Heart right ventricle (tissue), 16 donors: ENCODE measurements at places on chromosomes 7 and 10. TPM values are rescaled to one million over a fixed set of nuclear protein-coding genes. Genes with fewer than 3 reads are reported as not detected.

Gene OR6B1
- not detected for total RNA-seq

Gene CDHR1
- total RNA-seq: 0.64 TPM

Gene PRLHR
- not detected for total RNA-seq

Gene LAMB4
- 0.25 TPM for total RNA-seq

Gene PDGFA
- total RNA-seq: 16.7 TPM

Gene BAMBI
- total RNA-seq: 23.9 TPM

Gene NME8
- total RNA-seq: not detected

Gene PNPLA8
- total RNA-seq: 37.0 TPM

Gene CDC14C
- total RNA-seq: not detected

Gene DLG5
- 13.7 TPM for total RNA-seq

Gene VPS50
- 21.4 TPM for total RNA-seq

GRCh38 chr7:81197266-81197665, 278.4 kb upstream of the SEMA3C start:
- H3K27ac ChIP-seq: no peak overlapping the region
- no peaks in the 10 kb centered on the region for H3K4me1 ChIP-seq
- H3K36me3 ChIP-seq: no peaks in the 10 kb centered on the region
- no peaks in the 10 kb centered on the region for H3K27me3 ChIP-seq
- no peak for DNase-seq

DNA sequence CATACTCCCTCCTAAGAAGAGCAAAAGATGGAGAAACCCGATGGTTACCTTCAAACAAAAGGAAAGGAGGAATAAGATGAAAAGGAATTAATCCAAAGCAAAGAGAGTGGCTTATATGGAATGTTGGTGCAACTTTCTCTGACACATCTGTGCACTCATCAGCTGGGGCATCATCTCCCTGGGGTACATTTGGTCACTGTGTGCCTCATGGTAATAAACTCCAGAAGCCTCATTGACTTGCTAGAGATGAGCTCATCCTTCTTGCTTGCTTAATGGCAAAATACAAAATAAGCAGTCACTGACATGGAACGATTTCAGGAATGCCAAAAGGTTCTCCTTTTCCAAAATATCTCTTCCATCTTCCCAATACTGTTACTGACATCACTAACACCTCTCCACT, 22.5 kb downstream of the CAV1 start:
- DNase-seq: no peak
- no peak overlapping the region for H3K27ac ChIP-seq
- H3K36me3 ChIP-seq: peaks cover 60% of the 10 kb centered on the region
- H3K4me1 ChIP-seq: peaks cover 97% of the 10 kb centered on the region
- no peaks in the 10 kb centered on the region for H3K27me3 ChIP-seq

- H3K36me3 ChIP-seq: peaks cover 51% of the 10 kb centered on the region
- peaks cover 40% of the 10 kb centered on the region for H3K4me1 ChIP-seq
- no peaks in the 10 kb centered on the region for H3K27me3 ChIP-seq
- H3K27ac ChIP-seq: no peak overlapping the region
- no peak for DNase-seq
Observed at GRCh38 chr7:50697748-50698147, 84.9 kb downstream of the GRB10 start.

- no peak overlapping the region for H3K27ac ChIP-seq
- no peaks in the 10 kb centered on the region for H3K4me1 ChIP-seq
- DNase-seq: no peak
- H3K27me3 ChIP-seq: no peaks in the 10 kb centered on the region
Observed at GRCh38 chr7:123485187-123485586, 49.2 kb downstream of the IQUB start.

DNA sequence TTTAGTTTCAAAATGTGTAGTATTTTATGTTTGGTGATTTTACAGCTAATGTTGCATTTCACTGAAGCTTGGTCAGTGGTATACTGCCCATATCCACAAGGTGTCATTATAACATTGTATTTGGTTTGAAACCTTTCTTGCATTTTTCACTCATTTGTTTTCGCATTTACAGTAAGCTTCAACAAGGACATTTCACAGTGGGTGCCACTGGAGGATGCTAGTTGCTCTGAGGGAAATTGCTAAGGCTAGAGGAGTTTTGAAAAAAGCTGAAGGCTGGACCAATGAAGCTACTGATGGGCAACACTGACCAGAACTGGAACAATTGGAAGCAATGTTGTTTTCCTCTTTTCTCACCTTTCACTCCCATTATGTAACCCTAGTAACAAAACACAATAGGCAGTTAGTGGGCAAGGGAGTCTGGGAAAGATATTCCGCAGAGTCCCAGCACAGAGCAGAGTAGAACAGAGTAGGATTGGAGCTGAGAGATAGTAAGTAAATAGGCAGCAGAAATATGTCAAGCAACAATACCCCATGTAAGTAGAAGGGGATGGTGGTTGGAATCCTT, 23.6 kb upstream of the SRI start:
- no peak for DNase-seq
- peaks cover 5% of the 10 kb centered on the region for H3K4me1 ChIP-seq
- no peak overlapping the region for H3K27ac ChIP-seq
- no peak overlapping the region for H3K4me3 ChIP-seq

- no peaks in the 10 kb centered on the region for H3K36me3 ChIP-seq
- H3K4me3 ChIP-seq: no peak overlapping the region
- H3K4me1 ChIP-seq: peaks cover 34% of the 10 kb centered on the region
- H3K27me3 ChIP-seq: no peaks in the 10 kb centered on the region
Observed at GRCh38 chr10:3485057-3485686, 299.8 kb downstream of the KLF6 start.

- H3K36me3 ChIP-seq: no peaks in the 10 kb centered on the region
- H3K4me1 ChIP-seq: peaks cover 37% of the 10 kb centered on the region
- H3K4me3 ChIP-seq: peak overlapping the region; percentile 92
- peak overlapping the region; percentile 98 for H3K27ac ChIP-seq
- peaks cover 22% of the 10 kb centered on the region for H3K27me3 ChIP-seq
Observed at GRCh38 chr10:31320550-31321211, 1.7 kb downstream of the ZEB1 start.

DNA sequence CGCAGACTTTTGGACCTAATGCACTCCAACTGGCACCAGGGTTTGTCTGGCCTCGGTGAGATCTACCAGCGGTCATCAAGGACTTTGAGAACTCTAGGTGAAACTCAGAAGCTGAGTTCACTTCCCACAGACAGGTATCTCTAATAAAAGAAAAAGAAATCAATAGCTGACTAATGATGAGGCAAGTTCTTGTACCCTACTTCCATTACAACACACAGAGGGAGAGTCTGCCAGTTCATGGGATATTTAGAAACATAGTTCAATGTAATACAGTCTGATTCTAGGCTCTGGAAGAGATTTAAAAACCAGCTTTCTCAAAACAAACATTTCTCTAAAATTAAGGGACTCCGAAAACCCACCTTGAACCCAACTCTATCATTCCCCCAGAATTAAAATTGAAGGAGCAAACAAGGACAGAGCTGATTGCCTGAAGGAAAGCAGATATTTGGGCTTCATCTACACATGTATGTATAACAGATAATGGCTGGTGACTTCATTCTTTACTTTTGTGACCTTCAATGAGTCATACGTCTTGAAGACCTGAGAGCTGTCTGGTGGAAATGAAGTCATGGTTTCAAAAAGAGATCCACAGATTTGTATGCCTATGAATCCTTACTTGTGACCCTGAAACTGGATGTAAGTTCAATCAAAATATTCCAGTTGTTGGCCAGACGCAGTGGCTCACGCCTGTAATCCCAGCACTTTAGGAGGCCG, 2.7 kb upstream of the PNLIPRP1 start:
- DNase-seq: no peak
- no peaks in the 10 kb centered on the region for H3K36me3 ChIP-seq
- no peak overlapping the region for H3K27ac ChIP-seq
- H3K4me3 ChIP-seq: no peak overlapping the region
- no peaks in the 10 kb centered on the region for H3K27me3 ChIP-seq
- no peaks in the 10 kb centered on the region for H3K4me1 ChIP-seq

GRCh38 chr10:6716516-6716915, 136.4 kb upstream of the PRKCQ start:
- H3K4me1 ChIP-seq: peaks cover under 1% of the 10 kb centered on the region
- no peak for DNase-seq
- H3K4me3 ChIP-seq: no peak overlapping the region
- H3K27me3 ChIP-seq: peaks cover 19% of the 10 kb centered on the region
- H3K27ac ChIP-seq: no peak overlapping the region

GRCh38 chr10:100364735-100365391, 17.8 kb downstream of the SCD start:
- H3K36me3 ChIP-seq: no peaks in the 10 kb centered on the region
- H3K27ac ChIP-seq: peak overlapping the region; percentile 61
- no peak overlapping the region for H3K4me3 ChIP-seq
- peak; percentile 78 for DNase-seq

DNA sequence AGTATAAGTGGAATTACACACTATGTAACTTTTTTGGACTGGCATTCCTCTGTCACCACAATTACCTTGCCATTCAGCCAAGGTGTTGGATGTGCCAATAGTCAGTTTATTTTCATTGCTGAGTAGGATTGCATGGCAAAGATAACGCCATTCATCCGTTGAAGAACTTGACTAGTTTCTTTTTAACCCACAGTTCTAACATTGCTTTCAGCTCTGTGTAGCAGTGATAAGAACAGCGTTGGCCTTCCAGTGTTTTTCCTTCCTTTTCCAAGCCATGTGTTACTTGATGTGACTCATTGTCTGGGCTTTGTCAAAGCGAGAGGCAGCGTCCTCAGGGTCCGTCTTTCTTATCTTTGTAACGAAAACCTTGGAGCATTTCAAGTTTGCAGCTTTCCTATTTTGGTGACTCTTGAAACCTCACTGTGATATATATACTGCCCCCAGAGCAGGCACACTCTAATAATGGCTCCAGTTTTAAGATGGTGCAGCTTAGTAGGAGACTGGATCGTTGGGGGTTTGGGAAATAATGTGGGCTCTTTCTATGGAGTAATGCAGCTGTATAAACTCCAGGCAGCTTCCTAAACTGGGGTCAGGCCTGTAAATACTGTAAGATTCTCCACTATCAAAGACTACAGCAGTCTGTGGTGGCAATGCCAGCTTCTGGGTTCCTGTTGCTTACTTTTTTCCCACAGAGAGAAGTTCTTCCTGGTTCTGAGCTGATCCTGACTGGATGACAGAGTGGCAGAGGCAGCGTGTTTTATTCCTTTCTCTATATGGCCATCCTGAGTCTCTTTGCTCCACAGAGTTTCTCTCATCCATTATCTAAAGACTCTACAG, 41.7 kb downstream of the AKR1E2 start:
- H3K27ac ChIP-seq: peak overlapping the region; percentile 17
- H3K4me1 ChIP-seq: no peaks in the 10 kb centered on the region

- no peak overlapping the region for H3K27ac ChIP-seq
- H3K27me3 ChIP-seq: no peaks in the 10 kb centered on the region
- no peaks in the 10 kb centered on the region for H3K36me3 ChIP-seq
- no peaks in the 10 kb centered on the region for H3K4me1 ChIP-seq
- no peak overlapping the region for H3K4me3 ChIP-seq
- no peak for DNase-seq
Observed at GRCh38 chr10:108275895-108276685, 1111.6 kb upstream of the SORCS1 start.

DNA sequence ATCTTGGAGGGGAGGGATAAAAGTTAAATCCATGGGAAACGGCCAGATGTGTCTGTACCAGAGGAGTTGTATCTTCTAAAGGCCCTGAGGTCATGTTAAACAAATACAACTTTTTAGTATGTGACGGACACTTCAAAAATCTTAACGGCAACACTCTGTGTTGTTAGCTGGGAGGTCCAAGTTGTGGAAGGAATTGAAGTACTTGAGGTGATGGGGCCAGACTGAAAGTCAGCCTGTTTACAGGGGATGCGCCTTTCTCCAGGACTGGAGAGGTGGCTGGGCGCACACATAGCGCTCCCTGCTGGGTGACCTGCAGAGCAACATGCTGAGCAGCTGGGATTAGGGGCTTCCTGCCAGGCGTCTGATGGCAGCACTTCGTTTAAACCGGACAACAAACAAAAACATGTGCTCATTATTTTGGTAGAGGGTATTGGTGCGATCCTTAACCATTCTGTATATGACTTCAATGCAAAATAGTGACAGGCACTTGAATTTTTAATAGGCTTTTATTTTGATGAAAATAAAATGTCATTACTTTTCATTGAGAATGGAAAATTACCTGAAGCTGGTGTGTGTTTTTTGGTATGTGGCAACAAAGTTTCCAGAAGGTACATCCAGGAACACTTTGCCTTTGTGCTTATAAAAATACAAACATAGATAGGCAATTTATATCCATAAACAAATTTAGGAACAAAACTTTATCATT, 198.2 kb downstream of the MLLT10 start:
- peaks cover 11% of the 10 kb centered on the region for H3K4me1 ChIP-seq
- DNase-seq: peak; percentile 65
- H3K4me3 ChIP-seq: no peak overlapping the region
- no peak overlapping the region for H3K27ac ChIP-seq
- H3K27me3 ChIP-seq: no peaks in the 10 kb centered on the region
- H3K36me3 ChIP-seq: no peaks in the 10 kb centered on the region

DNA sequence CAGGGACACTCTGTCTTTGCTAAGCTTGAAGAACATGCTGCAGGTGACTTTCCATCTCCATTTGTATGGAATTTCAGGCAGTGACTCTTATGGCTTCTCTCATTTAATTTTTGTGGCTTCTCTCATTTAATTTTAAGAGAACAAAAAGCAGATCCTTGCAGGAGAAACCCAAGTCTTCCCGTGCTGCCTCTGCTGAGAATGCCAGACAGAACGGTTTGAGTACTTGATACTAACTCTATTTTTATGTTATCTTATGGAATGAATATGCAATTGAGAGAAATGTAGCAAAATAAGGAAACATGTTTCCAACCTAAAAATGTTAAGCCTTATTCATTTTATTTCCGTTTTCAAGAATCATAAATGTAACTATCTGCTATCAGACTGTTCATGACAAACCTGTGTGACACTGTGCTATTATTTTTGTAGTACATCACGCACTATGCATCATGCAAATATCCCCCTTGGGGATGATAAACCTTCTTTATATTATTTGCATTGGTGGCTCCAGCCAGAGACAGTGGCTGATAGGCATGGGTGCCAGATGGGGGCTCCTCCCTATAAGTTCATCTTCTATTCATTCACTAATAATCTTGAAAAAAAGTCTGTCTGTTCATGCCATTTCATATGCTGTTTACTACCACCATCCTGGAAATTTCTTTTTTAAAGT, 6.9 kb upstream of the RAPGEF5 start:
- H3K4me3 ChIP-seq: no peak overlapping the region
- H3K4me1 ChIP-seq: no peaks in the 10 kb centered on the region
- H3K27me3 ChIP-seq: no peaks in the 10 kb centered on the region
- H3K27ac ChIP-seq: no peak overlapping the region
- no peak for DNase-seq

DNA sequence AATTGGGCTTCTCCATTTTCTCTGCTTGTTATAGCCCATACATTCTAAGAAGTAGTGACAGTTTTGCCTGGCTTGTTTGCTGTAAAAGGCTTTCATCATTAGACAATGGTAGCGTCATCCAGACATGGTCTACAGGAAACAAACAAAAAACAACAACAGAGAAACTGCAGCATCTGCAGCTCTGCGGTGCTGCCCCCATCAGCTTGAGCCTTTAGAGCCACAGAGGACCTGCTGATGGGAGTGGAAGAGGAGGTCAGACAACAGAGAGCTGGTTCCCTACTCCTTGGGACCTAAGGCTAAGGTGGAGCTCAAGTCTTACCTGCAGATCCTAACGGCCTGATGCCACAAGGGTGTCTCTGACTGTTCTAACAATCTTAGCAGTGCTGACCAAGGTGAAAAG, 3.1 kb downstream of the INA start:
- peaks cover 6% of the 10 kb centered on the region for H3K4me1 ChIP-seq
- DNase-seq: no peak
- no peak overlapping the region for H3K27ac ChIP-seq
- H3K27me3 ChIP-seq: peaks cover 64% of the 10 kb centered on the region
- no peaks in the 10 kb centered on the region for H3K36me3 ChIP-seq
